ENCODE measurements at places on chromosomes 11 and 22. TPM values are rescaled to one million over a fixed set of nuclear protein-coding genes. Genes with fewer than 3 reads are reported as not detected.

SULT4A1 gene
- total RNA-seq = not detected

WBP2NL gene
- total RNA-seq = 0.18 TPM

KDM4D gene
- 0.53 TPM for total RNA-seq

KLHDC7B gene
- not detected for total RNA-seq

THAP7 gene
- 23.6 TPM for total RNA-seq

RFPL1 gene
- total RNA-seq = not detected

TENM4 gene
- total RNA-seq = 1.6 TPM

ANKRD13D gene
- total RNA-seq = 31.9 TPM

ZNF280A gene
- total RNA-seq = not detected
